GM20000 (cell line): ENCODE measurements at places on chromosomes 1 and 21.

GRCh38 chr1:219235903-219236481 is 62.3 kb downstream of the LYPLAL1 start:
- no peak for DNase-seq

GRCh38 chr21:45304945-45305344 is 17.2 kb upstream of the POFUT2 start:
- no peak for DNase-seq

DNA sequence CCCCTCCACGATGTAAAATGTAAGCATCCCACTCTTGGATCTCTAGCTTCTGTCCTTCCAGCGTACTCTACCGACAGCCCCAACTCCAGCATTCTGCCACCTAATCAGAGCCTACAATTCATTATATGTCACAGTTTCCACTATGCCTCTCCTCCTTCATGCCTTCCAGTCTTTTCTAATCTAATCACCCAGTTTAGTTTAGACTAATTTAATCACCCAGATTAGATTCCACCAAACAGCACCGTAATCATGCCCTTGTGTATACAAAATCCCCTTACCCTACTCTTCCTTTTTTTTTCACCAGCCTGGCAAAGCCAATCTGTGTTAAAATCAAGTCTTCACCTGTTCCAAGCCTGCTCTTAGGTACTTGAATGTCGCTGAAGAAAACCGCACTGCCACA is 49.8 kb upstream of the KANK4 start:
- DNase-seq, result no peak

DNA sequence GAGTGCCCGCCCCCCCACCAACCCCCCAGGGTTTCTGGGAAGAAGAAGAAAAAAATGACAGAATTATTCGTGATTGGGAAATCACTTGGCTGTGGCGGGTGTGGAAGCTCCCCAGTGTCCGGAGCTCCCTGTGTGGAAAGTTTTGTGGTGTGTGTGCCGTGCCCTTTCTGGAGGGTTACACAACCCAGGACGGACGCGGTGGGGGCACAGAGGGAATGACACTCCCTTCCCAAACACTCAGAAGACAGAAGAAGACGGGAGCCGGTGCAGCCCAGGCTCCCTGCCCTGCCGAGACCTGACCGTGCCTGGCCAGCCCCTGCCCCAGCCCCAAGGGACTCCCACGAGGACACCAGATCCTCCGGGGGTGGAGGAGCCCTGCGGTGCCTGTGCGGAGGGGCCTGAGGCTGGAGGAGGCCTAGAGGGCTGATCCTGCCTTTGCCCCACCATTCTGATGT is 33.0 kb upstream of the ADARB1 start:
- DNase-seq, result no peak

DNA sequence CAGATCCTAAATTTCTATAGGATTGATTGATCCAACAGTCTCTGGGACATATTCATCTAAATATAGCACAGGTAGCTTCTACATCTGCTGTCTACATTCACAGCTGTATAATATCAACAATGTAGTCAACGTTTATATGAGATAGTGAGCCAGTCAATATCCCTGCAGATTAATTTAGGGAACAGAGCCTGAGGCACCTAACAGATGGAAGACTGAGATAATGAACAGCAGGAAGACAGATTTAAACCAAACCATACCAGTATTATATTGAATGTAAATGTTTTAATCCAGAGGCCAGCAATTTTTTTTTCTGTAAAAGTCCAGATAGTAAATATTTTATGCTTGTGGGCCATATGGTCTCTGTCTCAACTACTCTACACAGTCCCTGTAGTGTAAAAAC is 2072.4 kb downstream of the MRPL39 start:
- no peak for DNase-seq

DNA sequence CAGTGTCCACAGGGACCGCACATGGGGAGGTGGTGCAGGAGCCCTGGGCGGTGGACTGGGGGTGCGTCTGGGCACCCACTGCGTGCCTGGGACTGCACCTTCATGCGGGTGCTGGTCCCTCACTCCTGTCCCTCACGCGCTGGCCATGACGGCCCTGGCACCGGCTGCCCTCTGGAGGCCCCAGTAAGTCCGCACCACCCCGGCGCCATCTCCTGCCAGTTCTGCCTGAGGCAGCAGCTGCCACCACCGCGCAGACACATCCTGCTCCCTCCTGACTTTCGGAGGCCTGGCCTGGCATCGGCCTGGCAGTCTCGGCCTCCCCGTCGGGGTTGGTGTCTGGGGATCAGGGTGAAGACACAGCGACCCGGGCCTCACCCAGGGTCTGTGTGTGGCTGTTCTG is 64.8 kb downstream of the MORN1 start:
- DNase-seq, result no peak

DNA sequence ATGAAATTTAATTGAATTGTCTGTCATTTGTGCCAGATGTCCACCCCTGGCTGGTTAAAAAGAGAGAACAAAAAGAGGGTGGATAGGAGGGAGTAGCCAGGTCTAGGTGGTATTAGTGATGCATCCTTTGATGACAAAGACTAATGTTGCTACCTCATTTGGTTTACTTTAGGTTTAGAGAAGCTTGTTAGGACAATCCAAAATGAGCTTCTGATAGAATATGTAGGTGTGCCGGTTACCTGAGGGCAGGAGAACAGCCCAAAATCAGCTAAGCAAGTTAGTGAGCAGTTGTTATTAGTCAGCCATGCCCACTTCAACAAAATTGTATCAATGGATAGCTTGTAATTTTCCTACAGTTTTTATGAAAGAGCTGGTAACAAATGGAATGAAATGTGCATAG is 61.4 kb upstream of the PTGS2 start:
- DNase-seq, result no peak

GRCh38 chr1:197776351-197777105 is 1.2 kb upstream of the DENND1B start:
- peak; percentile 44 for DNase-seq

GRCh38 chr21:34553151-34553952 is 41.3 kb upstream of the KCNE1 start:
- DNase-seq, result no peak

GRCh38 chr1:56502700-56503245 is 76.6 kb downstream of the PLPP3 start:
- no peak for DNase-seq

- DNase-seq, result no peak
These were observed 84.1 kb upstream of the SERBP1 start for GRCh38 chr1:67514300-67514699.

- DNase-seq, result peak; percentile 25
These were observed 360.9 kb downstream of the RRAGC start for GRCh38 chr1:38498686-38499085.

DNA sequence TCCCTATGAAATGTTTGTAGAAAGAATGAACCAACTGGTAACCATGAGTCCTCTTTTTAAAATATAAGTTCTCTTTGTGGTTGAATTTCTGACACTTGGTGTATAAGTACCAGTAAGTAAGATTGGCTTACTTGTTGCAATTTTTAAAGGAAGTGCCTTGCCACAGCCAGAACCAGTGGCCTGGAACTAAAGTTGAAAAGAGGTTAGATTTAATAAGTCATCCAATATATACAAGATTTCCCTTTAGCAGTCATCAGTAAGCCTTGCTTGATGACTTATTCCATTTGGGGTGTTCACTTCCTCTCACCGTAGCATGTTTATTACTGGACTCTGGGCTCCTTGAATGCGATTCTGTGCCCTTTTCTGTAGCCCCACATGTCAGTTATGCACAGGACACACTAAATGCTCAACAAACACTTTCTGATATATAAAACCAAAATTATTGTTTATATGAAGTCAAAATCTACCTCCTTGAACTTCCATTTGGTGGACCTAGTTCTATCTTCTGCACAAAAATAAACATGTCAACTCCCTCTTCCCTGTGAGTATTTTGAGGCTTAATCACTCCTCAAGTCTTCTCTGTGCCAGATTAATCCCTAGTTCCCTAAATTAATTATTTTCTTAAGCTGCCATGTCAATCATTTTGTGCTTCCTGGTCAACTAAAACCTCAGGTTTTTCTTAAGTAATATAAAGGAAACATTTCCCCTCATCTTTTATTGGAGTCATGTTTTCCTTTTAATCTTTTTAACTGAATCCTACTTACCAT is 218.1 kb downstream of the ST6GALNAC3 start:
- no peak for DNase-seq
